ENCODE measurements at places on chromosomes 4 and X.

- DNase-seq = no peak
Measured at GRCh38 chr4:120078216-120078615, 11.6 kb upstream of the MAD2L1 start.

- DNase-seq = no peak
Measured at GRCh38 chrX:53321230-53321942, 40.0 kb upstream of the IQSEC2 start.

DNA sequence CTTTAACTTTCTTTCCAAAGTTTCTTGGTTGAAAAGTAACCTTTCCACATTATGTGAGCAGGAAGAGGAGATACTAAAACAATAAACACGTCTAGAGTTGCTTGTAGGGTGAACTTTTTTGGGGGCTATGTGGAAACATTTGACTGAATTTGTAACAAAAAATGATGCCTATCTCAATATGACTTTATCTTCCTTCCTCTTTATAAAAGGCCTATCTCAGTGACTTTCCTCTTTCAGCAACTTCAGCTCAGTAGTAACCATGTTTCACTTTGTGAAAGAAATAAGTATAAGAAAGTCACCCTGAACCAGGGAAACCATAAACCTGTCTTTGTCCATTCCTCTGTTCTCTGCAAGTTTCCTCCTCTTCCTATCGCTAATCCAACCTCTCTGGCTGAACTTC is 124.7 kb upstream of the TMEM164 start:
- DNase-seq = no peak

- DNase-seq = no peak
Measured at GRCh38 chrX:357035-357692, 29.5 kb downstream of the PPP2R3B start.

DNA sequence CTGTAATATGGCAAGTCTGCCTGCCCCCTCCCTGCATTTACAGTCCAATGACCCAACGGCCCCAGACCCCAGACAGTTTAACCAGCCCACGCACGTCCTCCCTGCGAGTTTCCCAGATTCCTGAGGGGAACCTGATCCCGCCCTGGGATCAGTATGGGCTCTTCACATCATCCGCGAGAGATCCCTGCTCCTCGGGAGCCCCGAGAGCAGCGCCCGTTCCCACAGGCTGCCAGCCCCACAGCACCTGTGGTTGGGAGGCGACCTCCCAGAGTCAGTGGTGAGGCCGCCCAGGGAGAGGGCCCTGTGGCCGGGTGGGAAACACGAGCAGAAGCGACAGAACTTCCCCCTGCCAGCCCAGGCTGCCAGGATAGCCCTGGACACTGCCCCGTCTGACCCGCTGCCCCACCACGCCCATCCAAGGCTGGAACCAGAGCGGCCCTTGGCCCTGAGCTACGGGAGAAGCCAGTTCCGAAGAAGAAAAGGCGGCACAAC is 32.8 kb downstream of the TSC22D3 start:
- no peak for DNase-seq

DNA sequence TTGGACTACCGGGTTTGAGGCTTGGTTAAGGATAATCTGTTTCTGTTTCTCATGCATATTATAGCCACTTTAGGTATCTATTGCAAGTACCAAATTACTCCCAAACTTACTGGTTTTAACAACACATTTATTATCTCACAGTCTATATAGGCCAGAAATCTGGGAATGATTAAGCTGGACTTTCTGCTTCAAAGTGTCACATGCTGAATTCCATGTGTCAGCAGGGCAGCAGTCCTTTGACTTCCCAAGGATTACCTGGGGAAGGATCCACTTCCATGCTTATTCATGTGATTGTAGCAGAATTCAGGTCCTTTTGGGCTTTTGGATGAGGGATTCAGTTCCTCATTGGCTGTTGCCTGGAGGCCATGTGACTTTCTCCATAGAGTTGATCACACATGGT is 349.0 kb upstream of the TRAM1L1 start:
- DNase-seq = no peak

DNA sequence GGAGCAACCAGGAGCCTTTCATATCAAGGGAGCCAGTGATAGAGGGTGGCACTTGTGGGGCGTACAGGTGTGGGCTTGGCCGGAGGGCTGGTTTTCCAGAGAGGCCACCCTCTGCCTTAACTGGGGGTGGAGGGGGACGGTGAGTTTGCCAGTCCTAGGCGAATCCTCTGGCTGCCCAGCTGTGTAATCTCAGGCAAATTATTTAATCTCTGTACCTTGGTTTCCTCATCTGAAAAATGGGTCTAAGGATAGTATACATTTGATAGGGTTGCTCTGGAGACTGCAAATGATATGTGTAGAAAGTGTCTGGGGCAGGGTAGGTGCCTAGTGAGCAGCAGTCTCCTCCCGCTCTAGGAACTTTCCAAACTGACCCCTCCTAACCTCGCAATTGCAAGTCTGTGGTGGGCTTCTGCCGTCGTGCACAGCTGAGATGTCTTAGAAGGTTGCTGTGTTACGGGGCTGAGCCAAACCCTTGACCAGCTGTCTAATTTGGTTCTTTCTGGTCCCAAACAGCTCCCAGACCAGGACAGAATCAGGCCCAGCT is 3.8 kb upstream of the CXCR3 start:
- no peak for DNase-seq

DNA sequence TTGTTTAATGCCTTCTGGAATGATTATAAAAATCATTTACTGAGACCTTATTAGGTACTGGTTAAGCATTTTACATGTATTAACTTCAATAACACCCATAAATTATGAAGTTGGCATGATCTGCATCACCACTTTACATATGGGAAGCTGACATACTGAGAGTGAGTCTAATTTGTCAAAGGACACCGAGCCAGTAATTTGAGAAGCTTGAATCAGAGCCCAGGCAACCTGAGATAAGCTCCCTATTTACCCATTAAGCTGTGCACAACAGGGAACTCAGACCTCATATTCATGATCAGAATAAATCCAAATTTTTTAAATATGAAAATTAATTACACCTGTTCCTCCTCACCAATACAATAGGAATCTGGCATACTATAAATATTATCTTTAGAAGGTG is 247.9 kb upstream of the EPHA5 start:
- no peak for DNase-seq

DNA sequence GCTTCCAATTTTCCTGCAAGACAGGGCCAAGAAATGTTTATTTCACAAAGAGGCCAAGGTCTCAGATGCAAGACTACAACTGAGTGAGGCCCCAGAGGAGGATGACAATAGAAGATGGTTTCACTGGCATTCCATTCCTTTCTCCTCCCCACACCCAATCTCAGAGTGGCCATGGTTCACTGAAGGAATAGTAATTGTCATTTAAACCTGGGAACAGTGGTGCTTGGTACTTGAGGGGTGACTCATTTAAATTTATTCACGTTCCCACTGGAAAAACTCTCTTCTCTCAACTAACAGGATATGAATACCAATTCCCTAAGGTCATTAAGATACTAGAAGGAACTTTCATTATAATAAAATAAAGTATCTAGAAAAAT is 35.3 kb upstream of the CXCL8 start:
- no peak for DNase-seq

DNA sequence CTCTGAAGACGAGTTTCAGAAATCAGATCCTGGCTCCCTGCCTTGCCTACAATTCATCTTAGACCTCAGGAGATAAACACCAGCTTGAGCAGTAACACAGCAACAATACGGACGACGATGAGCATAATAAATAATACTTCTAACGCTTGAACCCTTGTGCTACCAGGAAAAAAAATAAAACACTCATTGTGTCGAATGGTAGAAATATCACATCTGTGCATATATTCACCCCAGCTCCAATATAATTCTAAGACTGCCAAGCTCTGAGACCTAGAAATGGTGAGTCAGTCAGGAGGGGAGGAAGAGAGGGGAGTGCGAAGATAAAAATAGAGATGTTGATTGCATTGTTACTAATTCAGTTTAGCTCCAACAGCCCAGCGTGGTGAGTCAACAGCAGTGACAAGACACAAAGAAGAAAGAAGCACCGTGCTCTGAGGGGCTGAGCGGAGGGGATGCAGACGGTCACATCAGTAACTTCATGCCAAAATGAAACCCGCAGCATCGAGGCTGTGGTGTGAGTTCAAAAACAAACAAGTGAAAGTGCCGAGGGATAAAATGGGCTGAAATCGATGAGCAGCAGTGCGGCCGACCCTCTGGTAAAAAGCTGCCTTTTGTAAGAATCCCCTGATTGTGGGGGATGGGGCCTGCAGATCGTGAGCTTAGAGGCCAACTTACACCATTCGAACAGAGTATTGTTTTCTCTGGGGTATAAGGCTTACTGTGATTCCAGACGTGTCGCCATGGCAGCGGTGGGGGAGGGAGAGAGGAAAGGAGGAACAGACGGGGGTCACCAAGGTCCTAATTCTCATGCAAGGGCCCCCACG is 150.4 kb downstream of the MGST2 start:
- no peak for DNase-seq

GRCh38 chrX:15973299-15973698 is 118.7 kb upstream of the AP1S2 start:
- no peak for DNase-seq

- DNase-seq = no peak
Measured at GRCh38 chr4:1544861-1545281, 138.6 kb upstream of the NKX1-1 start.

DNA sequence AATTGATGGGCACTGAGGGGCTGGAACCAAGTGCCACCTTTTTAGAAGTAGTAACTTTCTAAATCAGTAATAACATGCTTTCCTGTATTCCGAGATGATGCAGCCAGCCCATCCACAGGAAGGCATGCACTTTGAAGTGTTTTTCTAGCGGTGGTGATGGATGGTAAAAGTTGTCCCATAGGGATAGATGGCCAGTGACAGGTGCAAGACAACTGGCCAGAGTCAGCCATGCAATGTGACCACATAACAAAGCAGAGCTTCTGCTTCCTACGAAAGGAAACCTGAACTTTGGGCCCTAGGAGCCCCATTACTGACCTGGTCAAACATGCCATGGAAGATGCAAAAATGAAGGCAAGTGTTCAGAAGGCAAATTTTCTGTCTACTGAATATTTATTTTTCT is 72.3 kb downstream of the NR3C2 start:
- DNase-seq = no peak

DNA sequence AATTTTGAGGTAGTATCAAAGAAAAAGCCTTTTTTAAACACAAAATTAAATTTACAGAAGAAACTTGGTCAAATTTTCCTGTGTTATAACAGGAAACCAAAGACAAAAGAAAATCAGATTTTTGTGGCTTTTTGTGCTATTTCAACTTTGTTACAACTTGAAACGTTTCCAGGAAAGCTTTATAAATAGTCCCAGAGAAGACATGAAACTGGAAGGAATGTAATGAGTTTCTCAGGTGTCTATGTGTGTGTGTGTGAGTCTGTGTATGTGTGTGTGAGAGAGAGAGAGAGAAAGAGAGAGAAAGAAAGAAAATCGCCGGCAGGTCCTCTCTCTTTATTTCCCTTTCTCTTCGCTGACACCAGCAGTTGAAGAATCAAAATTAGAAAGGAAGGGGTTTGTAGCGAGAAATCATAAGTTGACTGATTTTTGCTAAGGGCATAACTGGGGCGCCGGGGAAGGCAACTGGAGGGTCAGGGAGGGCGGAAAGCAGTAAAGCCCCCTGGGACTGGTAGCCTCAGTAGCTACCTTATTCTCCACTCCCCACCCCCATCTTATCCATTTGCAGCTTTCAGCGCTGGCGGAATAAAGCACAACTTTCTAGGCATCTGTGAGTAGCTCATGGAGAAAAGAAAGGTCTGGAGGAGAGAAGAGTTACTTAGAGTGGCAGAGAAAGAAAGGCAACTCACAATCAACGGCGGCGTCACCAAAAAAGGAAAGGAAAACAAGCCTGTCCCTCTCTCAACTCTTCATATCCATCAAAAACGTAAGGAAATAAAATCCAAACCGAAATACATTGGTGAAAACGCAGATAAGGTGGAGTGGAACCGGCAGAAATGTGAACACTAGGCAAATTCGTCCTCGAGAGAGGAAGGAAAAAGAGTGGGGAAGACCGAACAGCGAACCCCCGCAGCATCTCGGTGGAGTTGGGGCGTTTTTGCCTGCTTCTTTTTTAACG is 1.3 kb downstream of the TMEM47 start:
- DNase-seq = no peak

DNA sequence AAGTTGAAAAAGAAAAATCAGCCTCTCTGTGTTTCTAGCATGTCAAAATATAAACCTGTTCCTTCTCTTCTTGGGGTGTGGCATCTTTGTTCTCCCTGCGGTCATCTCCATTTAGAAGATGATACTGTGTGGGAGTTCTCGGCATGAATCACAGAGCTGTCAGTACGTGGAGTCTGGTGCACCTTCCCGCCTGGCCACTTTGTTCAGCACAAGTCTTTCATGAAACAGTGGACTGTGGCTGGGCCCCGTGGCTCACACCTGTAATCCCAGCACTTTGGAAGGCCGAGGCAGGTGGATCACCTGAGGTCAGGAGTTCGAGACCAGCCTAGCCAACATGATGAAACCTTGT is 166.5 kb downstream of the MAML3 start:
- no peak for DNase-seq

- no peak for DNase-seq
Measured at GRCh38 chrX:104118765-104119164, 6.4 kb downstream of the ZCCHC18 start.

- no peak for DNase-seq
Measured at GRCh38 chr4:2254665-2255500, 7.0 kb downstream of the MXD4 start.

- no peak for DNase-seq
Measured at GRCh38 chr4:3708103-3708510, 58.1 kb upstream of the ADRA2C start.

DNA sequence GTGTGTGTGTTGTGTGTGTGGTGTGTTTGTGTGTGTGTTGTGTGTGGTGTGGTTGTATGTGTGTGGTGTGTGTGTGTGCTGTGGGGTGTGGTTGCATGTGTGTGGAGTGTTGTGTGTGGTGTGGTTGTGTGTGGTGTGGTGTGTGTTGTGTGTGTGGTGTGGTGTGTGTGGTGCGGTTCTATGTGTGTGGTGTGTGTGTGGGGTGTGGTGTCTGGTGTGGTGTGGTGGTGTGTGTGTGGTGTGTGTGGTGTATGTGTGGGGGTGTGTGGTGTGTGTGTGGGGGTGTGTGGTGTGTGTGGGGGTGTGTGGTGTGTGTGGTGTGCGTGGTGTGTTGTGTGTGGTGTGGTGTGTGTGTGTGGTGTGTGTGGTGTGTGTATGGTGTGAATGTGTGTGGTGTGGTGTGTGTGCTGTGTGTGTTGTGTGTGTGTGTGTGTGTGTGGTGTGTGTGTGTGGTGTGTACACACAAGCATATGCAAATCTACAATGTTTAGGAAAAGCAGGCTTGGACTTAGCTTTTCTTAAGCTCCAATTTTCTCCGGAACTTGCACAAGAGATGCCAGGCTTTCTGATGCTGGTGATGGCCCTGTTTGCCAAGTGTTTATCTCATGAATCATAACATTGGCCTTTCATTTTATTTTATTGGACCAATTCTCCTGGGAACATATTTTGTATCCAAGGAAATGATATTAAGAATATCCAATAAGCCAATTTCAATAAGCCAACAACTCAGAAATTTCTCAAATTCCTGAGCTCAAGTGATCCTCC is 148.7 kb downstream of the SPATA18 start:
- DNase-seq = peak; percentile 79

All from HS-27A (cell line).